ENCODE measurements at places on chromosomes 1 and 21.

GRCh38 chr1:154609398-154610380, 1.7 kb upstream of the ADAR start:
- DNase-seq, result no peak

GRCh38 chr1:107840725-107841124, 124.3 kb downstream of the VAV3 start:
- DNase-seq, result no peak

GRCh38 chr1:161233102-161233501, 4.9 kb downstream of the NR1I3 start:
- no peak for DNase-seq

DNA sequence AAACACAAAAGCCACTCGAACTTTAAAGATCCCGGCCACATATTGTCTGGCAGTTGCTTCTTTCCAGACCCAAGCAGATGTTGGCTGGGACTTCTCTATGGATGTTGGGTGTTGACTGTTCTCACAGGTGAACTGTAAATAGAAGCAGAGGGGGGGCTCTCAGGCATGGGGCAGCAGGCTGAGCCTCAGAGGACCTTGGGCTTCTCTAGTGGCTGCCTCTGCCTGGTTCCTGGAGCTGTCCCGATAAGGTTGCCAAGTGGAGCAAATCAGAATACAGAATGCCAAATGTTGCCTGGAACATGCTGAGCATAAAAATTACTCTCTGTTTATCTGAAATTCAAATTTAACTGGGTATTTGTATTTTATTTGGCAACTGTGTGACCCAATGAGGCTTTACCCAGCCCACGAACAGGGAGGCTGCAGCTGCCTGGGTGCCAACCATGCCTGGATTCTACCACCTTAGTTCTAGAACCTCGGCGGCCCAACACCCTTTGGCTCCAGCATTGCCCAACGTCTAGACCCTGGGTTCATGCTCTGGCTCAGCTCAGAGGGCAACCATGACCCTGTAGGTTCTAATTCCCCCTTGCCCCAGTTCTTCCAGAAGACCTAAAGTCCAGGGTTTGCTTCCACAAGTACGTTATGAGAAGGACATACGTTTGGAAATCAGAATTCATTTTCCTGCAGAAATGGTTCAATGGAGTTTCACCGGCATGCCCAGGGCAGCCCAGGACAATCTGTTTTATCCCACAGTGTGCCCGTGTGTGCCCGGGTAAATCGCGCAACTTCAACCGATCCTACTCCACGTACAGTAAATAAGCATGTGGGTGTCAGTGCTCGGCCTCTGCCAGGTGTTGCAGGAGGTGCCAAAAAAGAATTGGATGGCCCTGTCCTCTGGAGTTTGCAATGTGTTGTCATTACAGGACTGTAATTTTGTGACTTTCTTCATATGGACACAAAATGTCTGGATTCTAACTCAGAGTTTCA, 5.4 kb upstream of the SLC45A1 start:
- DNase-seq, result no peak

GRCh38 chr1:240294566-240294965, 202.9 kb downstream of the FMN2 start:
- DNase-seq, result peak; percentile 20

DNA sequence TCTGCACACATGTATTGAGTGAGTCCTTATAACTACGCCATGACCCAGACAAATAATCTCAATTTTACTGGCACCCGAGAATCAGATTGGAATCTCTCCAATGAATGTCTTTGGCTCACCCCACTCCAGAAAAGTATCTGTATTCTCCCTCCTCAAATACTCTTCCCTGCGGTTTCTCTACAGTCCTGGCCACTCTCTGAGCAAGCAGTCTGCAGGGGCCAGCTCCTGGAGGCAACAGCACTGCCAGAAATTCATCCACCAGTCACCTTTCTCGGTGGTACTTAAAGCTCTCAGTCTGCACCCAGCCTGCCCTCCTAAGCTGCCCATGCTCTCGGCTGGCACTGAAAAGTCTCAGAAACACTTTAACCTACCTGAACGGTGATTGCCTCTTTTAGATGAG, 16.1 kb upstream of the LYST start:
- DNase-seq, result no peak

DNA sequence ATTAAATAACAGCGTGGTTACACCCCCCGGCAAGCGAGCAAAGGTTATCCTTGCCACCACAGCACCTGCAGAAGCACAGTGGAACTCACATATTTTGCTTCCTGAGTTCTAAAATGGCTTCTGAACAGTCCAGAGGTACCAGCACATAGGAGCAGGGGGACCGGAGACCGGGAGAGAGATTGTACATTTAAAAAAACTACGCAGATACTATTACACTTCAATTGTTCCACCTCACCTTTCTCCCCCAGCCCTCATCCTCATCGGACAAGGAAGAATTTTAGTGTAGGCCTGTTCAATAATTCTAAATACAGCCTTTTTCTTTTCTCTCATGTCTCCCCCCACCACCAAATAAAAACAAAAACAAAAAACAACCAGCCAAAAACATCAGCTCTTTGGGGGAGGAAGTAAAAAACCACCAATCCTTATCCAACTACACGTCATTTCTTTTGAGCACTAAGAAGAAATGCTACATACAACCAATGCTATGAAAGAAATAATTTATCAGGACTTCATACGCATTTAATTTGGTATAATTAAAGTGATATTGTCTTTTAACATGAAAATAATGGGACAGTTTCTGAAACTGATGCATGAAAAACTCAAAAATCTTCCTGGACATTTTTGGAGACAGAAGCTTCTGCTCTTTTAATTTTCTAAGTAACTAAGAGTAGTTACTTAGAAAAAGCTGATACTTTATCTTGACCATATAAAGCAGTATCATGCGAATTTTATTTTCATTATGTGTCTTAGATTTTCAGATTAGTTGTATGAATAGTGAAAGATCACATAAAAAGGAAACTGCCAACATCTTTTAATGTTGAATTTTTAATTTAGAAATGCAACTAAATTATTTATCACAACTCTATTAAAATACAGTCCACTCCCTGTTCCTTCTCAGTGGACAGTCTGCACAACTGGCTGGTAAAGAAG, 9.1 kb downstream of the CDKN2C start:
- no peak for DNase-seq

GRCh38 chr1:110783292-110783918, 89.5 kb upstream of the CD53 start:
- DNase-seq, result peak; percentile 50

GRCh38 chr1:164644268-164644667, 85.3 kb downstream of the PBX1 start:
- DNase-seq, result no peak

DNA sequence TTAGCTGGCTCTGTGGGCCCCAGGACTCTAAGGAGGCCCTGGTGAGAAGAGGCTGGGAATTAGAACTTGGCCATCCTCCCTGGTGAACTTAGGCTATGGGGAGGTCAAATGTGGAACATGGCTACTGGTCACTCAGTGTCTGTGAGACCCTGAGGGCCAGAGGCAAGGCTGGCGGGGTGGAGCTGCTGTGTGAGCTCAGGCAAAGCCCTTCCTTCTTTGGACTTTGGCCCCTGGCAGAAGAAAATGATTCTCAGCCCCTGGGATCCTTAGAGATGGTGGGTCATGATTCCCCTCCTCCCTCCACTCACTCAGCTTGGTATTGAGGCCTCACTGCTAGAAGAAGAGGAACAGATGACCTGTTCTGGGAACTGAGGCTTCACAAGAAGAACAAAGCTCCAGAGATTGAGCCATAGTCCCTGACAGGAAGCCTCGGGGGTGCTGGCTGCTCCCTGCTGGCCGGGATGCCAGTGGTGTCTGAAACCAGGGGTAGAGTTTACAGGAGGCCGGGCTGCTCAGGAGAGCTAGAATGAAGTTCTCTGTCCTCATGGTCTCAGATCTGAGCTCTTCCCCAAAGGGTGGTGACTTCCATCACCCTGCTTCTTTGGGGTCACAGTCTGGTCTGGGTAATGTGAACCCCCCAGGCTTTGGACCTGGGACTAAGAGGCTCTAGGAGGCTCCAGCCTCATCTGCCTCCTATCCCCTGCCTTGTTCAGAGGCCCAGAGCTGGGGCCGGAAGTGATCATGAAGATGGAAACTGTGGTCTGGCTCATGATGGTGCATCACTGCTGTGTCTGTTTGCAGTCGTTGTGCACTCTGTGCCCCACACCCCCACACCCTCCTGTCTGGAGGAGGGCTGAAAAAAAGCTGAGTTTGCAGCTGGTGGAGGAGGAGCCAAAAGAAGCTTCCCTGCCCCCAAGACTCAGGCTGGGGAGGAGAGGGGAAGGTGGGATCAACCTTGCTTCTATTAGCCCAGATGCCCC, 905 bp downstream of the BTBD19 start:
- DNase-seq, result peak; percentile 80

DNA sequence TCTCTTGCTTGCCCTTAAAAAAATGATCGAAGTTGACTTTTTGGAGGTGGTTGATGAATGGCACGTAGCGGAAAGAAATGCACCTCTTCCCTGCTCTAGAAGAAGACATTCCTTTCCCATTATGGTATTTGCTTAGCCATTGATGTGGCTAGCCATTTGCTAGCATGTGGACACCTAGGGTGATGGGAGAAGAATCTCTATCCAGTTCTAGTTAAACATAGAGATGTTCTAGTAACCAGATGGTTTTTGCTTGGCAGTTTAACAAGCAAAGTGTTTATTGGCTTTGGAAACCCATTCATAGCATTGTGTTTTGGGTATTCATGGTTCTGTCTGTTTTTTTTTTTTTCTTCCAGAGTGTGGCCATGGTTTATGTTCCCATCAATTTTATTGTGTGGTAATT, 78.9 kb downstream of the KCNJ6 start:
- no peak for DNase-seq

- no peak for DNase-seq
Measured at GRCh38 chr1:162131400-162132321, 62.2 kb downstream of the NOS1AP start.

GRCh38 chr1:53066488-53066887, 4.5 kb downstream of the PODN start:
- no peak for DNase-seq

GRCh38 chr1:199132006-199132405, 493.2 kb downstream of the PTPRC start:
- no peak for DNase-seq

DNA sequence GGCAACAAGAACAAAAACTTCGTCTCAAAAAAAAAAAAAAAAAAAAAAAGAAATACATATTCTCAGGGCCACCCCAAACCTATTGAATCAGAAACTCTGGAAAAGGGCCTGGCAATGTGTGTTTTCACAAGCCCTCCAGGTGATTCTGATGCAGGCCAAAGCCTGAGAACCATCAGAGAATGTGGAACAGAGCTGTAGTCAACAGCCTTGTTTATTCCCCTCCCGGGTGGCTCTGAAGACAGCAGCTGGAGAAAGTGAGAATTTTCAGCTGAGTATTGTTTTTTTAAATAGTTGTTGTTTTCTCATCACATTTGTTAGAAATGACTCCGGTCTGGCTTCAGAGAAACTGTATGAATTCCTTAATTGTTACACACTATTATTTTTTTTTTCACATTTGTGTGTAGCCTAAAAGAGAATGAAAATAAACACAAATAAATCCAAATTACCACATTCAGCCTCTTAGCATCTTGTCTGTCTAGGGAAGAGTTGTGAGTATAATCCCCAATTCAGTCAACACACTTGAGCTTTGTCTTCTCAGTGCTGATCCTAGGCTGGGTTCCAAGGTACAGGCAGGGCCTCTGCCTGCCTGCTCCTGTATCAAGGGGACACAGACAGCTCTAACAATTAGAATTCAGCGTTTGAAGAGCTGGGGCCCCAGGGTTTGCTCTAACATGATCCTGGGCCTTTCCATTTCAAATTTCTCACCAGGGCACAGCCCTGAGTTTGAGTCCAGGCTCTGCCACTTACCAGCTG, 6.6 kb upstream of the AZIN2 start:
- DNase-seq, result no peak

DNA sequence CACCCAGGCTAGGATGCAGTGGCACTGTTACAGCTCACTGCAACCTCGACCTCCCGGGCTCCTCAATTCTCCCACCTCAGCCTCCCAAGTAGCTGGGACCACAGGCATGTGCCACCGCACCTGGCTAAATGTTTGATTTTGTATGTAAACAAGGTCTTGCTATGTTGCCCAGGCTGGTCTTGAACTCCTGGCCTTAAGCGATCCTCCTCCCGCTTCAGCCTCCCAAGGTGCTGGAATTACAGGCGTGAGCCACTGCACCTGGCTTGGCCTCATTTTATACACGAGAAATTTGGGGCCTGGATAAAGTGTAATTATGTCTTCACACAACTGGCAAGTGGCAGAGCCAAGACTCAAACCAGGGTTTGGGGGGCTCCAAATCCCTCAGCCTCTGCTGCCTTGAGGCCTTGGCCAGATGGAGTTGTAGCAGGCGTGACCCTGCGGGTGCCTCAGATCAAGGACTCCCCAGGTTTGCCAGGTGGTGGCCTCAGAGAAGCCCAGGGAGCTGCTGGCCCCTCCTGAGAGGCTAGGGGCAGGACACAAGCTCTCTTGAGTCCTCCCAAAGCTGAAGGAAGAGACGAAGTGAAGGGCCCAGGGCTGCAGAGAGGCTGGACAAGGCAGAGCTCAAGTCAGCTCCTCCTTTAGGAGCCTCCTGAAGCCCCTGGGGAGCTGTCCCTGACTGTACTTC, 61.7 kb downstream of the MDM4 start:
- no peak for DNase-seq

DNA sequence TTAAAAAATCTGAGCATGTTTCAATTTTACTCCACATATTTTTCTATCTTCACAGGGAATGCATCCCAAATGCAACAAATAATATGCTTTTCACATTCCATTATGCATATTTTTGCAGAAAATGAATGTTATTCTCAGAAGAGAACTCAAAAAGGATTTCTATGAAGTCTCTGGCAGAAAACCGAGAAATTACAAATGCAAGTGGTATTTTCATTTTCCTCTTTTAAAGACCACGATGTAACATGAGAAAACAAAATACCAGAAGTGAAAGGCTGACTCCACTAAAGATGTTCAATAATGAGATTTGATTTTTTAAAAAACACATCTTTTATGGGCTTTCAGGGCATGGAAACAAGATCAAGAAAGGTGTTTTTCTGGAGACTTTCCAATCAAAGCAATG, 5.0 kb upstream of the PDC start:
- peak; percentile 19 for DNase-seq

DNA sequence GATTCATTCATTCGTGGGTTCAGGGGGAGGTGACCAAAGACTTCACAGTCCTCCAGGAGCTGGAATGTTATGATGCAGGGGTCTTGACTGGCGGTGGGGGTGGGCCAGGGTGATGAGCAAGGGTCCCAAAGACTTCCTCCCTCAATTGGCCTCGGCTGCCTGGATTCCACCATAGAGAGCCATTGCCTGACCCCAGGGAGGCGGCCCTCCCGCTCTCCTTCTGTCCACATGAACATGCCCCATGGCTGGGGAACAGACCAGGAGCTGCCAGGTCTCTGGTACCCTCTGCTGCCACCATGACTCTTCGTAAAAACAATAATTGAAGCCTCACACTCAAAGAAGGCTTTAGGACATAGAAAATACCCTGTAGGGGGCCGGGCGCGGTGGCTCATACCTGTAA, 102.5 kb upstream of the CASZ1 start:
- DNase-seq, result no peak

- DNase-seq, result no peak
Measured at GRCh38 chr1:195769461-195769860, 838.8 kb downstream of the KCNT2 start.

DNA sequence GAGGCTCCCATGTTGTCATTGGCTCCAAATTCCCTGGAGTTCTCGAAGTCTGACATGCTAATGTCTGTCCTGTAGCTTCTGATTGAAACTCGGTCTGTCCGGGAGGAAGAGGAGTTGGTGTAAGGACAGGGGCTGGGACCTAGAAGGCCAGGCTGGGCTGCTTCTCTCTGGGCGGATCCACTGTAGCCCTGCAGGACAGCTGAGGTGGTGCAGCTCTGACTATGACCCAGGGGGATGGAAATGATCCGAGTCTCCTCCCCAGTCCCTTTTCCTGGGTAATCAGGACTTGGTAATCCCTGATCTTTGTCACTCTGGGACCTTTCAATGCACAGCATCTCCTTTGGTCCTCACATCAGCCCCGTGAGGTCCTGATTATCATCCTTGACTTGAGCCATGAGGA, 10.0 kb upstream of the FCMR start:
- no peak for DNase-seq
